Fibroblast of skin of left quadriceps (primary cell): ENCODE measurements at places on chromosomes 13 and 19.

GRCh38 chr13:72217142-72217541 is 350.1 kb upstream of the DACH1 start:
- DNase-seq, result no peak

DNA sequence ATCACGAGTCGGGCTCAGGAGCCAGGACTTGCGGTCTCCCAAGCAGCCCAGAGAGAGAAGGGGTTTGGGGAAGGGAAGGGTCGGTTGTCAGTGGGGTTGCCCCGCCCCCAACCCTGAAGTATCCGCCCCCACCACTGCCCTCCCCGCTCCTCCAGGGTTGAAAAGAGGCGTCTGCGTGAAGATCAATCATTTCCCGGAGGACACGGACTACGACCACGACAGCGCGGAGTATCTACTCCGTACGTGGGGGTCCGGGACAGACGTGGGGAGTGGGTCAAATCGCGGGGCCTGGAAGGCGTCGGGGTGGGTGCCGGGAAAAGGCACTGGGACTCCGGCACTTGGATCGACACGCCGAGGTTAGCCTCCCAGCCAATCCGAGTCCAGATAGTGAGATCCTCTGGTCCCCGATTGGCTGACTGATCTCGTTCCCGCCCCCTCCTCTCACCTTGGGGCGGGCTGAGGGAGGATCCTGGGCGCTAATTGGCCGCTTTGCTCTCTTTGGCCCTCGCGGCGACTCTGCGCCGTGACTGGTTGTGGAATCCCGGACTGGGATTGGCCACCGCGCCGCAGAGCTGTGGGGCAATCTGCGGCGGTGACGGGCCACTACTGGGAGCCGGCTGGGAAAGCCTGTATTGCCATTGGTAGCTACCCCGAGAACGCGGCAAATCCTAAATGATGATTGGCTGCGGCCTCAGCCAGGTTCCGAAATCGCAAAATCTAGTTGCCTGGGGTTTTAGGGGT is 13.3 kb upstream of the CACNG6 start:
- DNase-seq, result peak; percentile 73

DNA sequence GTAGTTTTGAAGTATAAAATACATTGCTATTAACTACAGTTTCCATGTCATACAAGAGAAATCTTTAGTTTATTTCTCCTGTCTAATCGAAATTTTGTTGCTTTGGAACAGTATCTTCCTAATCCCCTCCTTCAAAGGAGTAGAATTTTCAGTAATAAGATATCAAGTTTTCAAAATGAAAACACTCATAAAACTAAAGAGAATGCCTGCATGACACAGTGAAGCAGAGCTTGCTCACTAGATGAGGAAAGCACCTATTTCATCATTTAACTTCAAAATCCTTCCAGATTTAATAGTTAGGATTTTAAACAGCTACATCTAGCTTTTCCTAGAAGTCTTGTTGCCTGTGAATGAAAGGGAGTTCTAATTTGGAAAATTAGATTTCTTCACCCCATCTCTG is 80.8 kb downstream of the TNFSF11 start:
- no peak for DNase-seq

DNA sequence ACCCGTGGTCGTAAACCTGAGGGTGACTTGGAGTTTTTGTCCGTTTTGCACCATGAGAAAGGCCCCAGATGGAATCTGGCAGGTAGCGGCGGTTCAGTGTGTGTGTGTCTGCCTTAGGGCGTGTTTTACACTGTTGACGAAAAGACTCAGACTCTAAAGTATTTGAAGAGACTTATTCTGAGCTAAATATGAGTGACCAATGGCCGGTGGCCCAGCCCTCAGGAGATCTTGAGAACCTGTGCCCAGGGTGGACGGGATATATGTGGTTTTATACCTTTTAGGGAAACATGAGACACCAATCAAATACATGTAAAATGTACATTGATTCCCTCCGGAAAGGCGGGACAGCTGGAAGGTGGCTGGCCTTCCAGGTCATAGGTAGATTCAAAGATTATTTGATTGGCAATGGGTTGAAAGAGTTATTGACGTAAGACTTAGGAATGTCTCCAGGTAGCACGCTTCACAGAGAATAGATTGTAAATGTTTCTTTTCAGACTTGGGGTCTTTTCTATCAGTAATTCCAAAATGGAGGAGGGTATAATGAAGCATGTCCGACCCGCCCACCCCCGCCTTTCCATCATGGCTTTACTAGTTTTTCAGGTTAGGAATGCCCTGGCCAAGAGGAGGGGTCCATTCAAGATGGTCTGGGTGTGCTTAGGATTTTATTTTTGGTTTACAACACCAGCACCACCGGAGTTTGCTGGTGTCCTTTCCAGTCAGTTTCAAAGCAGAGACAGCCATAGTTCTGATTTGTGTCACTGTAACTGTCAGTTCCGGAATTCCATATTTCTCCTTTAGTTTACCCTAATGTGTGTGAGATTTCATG is 1.0 kb upstream of the ZNF529 start:
- no peak for DNase-seq

DNA sequence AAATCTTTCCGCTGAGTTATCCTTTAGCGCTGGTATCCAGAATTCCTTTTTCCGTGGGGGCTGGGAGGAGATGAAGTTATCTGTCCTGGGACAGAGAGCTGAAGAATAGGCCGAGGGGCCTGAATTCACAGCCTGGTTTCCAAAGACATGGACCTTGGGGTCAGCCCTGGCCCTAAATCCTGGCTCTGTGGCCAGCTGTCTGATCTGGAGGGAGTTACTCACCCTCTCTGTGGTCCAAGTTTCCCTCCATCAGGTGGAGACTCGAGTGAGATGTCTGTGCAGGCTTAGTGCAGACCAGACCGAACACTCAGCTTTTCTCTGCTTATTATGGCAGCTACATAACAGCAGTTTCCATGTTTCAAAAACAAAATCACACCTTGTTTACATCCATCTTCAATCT is 59.6 kb downstream of the CDADC1 start:
- no peak for DNase-seq

DNA sequence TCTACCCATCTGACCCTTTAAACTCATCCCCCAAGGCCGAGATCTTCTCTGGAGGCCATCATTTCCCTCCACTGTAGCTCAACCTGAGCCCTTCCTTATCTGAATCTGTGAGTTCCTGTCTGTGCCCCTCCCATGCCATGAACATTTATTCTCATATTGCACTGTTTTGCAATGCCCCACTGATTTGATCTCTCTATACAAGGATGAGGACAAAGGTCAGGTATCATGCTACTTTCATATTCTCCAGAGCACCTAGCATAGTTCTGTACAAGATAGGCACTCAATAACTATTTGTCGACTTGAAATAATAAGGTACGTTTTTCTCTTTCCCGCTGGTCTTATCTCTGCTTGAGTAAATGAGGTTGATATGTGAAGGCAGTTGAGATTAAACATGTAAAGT is 135.5 kb downstream of the KLF5 start:
- no peak for DNase-seq

- no peak for DNase-seq
These were observed 14.4 kb downstream of the LILRA5 start for GRCh38 chr19:54298357-54299125.

DNA sequence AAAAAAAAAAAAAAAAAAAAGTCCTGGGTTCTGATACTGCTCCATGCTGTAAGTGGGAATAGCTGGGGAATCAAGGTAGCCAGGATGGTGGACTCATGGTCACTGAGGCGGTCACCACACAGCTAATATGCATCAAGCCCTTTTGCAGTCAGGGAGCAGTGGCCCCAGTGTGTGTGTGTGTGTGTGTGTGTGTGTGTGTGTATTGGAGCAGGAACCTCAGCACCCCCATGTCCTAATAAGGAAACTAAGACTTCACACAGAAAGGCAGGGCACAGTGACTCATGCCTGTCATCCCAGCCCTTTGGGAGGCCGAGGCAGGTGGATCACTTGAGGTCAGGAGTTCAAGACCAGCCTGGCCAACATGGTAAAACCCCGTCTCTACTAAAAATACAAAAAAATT is 12.0 kb downstream of the B3GNT3 start:
- no peak for DNase-seq

- DNase-seq, result no peak
These were observed 46.3 kb upstream of the ZNF730 start for GRCh38 chr19:23070353-23071146.

DNA sequence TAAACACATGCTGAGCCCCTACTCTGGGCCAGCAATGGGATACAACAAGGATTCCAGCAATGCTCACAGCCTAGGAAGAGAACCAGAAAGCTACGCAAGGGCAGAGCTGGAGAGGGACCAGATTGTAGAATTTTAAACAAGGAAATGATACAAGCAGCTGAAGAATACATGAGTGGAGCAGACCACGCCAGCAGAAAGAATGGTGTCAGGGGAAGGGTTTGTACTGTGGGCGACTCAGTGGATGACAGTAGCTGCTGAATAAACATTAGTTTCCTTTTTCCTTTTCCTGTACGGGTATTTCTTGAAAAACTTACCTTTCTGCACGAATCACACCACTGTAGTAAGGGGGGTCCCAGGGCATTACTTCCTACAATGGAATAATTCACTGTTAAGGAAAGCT is 30.7 kb downstream of the MIPEP start:
- no peak for DNase-seq

DNA sequence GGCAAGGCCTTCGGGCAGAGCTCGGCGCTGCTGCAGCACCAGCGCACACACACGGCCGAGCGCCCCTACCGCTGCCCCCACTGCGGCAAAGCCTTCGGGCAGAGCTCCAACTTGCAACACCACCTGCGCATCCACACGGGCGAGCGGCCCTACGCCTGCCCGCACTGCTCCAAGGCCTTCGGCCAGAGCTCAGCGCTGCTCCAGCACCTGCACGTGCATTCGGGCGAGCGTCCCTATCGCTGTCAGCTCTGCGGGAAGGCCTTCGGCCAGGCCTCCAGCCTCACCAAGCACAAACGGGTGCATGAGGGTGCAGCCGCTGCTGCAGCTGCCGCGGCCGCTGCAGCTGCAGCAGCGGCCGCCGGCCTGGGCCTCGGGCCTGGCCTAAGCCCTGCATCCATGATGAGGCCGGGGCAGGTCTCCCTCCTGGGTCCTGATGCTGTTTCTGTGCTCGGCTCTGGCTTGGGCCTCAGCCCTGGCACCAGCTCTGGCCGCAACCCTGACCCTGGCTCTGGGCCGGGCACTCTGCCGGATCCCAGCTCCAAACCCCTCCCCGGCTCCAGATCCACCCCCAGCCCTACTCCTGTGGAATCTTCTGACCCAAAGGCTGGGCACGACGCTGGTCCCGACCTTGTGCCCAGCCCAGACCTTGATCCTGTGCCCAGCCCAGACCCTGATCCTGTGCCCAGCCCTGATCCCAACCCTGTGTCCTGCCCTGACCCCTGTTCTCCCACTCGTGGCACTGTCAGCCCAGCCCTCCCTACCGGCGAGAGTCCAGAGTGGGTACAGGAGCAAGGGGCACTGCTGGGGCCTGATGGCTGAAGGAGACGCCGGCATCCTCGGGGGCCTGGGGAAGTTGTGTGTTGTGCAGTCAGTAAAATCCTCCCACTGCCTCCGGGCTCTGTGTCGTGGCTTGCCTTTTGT is 2.0 kb upstream of the MCOLN1 start:
- DNase-seq, result no peak

GRCh38 chr13:94658926-94659597 is 53.3 kb downstream of the SOX21 start:
- no peak for DNase-seq

- DNase-seq, result no peak
These were observed 1380.4 kb downstream of the SLITRK1 start for GRCh38 chr13:82501834-82502233.

- no peak for DNase-seq
These were observed 223.8 kb downstream of the TDRD3 start for GRCh38 chr13:60620611-60621395.

- no peak for DNase-seq
These were observed 137.6 kb downstream of the TEX29 start for GRCh38 chr13:111458001-111458531.

DNA sequence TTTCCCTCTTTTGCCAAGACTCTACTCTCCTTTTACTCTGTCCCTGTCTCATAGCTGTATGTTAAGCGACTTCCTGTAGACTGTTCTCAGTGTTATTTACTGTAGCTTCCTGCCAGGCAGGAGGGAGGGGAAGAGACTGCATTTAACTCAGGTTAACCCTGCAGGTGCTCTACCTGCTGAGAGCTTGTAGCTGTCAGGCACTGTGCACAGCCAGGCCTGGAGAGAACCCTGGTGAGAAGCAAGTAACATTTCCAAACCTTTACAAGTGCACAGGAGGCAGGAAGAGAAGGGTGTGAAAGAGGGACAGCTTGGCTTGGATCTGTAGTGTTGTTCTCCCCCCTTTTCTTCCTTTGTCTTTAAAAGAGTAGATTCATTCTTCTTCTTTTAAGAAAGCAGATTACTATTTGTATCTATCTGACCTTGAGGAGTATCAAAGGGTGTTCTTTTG is 167.1 kb downstream of the LMO7 start:
- no peak for DNase-seq

DNA sequence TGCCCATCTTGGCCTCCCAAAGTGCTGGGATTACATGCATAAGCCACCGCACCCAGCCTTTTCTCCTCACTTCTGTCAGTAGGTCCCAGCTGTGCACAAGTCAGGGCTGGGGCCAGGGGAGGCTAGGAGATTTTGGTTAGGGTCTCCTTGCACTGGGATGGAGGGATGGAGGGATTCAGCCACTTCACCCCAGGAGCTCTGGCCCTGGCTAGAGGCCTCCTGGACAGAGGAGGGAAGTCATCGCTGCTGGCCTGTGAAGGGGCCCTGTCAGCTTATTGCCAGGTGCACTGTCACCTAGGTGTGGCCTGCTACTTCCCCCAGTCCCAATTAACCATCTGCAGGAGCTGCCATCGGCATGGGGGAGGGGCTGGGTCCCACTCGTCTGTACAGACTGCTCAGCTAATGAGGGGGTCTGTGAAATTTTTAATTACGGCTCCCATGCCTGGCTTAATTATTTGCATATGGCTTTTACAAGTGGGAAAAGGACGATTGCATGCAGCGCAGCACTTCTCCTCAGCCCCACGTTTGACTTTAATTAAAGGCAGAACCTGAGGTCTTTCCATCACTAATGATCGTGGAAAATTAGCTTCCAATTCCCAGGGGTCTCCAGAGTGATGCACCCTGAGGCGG is 52.4 kb downstream of the CHST8 start:
- DNase-seq, result no peak

GRCh38 chr19:13012690-13013608 is 17.7 kb downstream of the NFIX start:
- DNase-seq, result no peak

GRCh38 chr13:27374126-27374613 is 50.2 kb upstream of the GTF3A start:
- no peak for DNase-seq

GRCh38 chr13:51585696-51586095 is 1.4 kb downstream of the WDFY2 start:
- no peak for DNase-seq
